ENCODE measurements at places on chromosomes 13 and 19. TPM values are rescaled to one million over a fixed set of nuclear protein-coding genes. Genes with fewer than 3 reads are reported as not detected.

GRCh38 chr13:107715496-107715895 lies 499.8 kb downstream of the LIG4 start:
- no peak for DNase-seq

DNA sequence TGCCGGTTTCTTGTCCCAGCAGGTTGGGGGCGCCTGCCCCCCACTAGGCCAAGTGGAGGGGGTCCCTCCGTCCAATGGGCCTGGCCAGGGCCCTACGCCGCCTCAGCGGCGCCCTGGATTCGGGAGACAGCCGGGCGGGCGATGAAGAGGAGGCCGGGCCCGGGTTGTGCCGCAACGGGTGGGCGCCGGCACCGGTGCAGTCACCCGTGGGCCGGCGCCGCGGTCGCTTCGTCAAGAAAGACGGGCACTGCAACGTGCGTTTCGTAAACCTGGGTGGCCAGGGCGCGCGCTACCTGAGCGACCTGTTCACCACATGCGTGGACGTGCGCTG lies 6.2 kb downstream of the KCNJ14 start:
- DNase-seq: no peak

The TMEM91 gene
- 24.3 TPM for polyA plus RNA-seq

- peak; percentile 92 for DNase-seq
Observed at GRCh38 chr19:38229585-38230073, 5.6 kb upstream of the DPF1 start.

GRCh38 chr19:50205681-50206138 lies 2.3 kb downstream of the MYH14 start:
- DNase-seq: no peak

DNA sequence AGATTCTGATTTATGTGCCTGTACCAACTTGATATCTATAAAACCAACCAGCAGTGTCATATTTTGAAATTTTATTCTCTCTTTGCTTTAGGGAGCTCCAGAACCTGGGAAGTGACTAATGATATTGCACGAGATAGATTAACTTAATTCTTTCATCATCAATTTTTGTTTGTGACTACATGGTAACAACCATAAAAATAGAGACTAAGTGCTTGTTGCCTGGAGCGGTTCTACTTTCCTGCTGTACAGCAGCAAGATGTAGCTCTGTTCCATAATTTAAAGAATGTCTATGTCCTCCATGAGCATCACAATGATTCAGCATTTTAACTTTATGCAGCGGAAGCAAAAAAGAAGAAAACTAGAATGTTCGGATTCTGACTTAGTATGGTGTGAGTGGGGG lies 275.6 kb downstream of the KLF5 start:
- DNase-seq: no peak

- DNase-seq: no peak
Observed at GRCh38 chr19:16536130-16536529, 6.1 kb downstream of the CHERP start.

Data from kidney (tissue), 22 donors.